ENCODE measurements at places on chromosomes 5 and 9. TPM values are rescaled to one million over a fixed set of nuclear protein-coding genes. Genes with fewer than 3 reads are reported as not detected.

The PCDHA12 gene
- 1.1 TPM for polyA plus RNA-seq

The KIF20A gene
- polyA plus RNA-seq, result 0.17 TPM

The CAVIN4 gene
- polyA plus RNA-seq, result 0.11 TPM

The BASP1 gene
- polyA plus RNA-seq, result 4.6 TPM

The PCDHB14 gene
- polyA plus RNA-seq, result 5.4 TPM

The LCN10 gene
- not detected for polyA plus RNA-seq

Measured in Purkinje cell (primary cell).